Upper lobe of left lung (tissue), 6 donors: ENCODE measurements at places on chromosomes 3 and 15.

DNA sequence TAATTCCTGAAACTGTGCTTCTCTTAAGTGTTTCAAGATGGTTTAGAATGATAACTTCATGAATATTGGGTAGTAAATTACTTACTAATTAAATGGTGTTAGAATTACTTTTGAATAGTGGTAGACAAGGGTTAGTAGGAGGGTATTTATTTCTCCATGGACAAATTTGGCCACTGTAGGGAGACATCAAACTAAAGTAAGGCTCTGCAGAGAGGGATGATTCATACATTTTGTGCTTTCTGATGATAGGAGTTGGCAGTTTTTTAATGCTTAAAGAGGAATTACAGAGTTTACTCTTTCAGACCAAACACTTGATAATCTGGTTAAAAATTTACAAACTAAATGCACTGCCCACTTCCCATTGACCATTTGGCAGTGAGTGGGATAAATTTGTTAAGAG is 127.6 kb downstream of the NAALADL2 start:
- no peaks in the 10 kb centered on the region for H3K36me3 ChIP-seq
- H3K27me3 ChIP-seq = no peaks in the 10 kb centered on the region
- no peak overlapping the region for H3K27ac ChIP-seq
- no peak for DNase-seq

DNA sequence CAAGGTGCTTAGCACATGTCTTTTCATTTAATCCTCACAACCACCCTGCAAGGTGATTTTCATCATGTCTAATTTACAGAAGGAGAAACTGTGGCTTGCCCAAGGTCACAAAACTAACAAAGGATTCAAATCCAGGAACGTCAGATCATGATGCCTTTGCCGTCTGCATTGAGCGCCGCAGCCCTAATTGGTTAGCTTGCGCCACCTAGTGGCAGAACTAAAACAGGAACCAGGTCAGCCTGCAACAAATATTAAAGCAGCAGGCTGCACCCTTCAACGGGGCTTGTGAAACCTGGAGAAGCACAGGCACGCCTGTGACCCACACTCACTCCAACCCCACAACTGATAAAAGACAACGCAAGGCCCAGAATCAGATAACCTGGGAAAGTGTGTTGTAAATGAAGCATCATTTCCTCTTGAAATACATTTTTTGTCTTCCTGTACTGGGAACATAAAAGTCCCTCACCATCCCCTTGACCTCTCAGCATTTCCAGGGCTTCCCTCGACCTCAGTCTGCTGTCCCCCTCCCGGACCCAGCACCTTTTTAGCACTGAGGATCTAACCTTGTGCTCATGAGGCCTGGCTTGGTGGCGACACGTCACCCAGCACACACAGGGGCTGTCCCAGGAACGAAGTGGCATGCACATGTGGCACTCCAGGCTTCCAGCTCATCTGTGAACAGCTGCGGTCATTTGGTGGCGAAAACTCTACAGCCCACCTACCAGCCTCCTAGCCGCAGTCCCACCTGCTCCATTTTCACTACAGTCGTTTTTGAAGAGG is 17.3 kb downstream of the DPH3 start:
- H3K4me3 ChIP-seq = no peak overlapping the region
- no peaks in the 10 kb centered on the region for H3K36me3 ChIP-seq
- H3K27ac ChIP-seq = no peak overlapping the region
- DNase-seq = no peak

DNA sequence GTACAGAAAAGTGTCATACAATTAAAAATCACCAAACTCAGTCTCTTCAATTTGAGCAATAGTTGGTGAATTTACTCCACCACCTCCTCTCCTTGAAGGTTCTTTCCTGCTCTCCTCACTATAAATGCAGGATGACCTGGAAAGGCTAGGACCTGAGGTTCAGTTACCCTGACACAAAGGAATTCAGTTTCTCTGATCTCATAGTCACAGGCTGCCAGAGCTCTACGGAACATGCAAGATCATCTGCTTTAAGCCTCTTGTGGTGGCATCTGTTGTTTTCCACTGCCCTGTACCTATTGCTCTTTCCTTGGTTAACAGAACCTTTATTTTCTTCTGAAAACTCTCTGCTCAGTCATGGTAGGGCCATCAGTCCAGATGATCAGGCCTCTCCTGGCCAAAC is 4.9 kb upstream of the TP63 start:
- no peak overlapping the region for H3K4me3 ChIP-seq
- H3K27ac ChIP-seq = no peak overlapping the region
- no peaks in the 10 kb centered on the region for H3K27me3 ChIP-seq

DNA sequence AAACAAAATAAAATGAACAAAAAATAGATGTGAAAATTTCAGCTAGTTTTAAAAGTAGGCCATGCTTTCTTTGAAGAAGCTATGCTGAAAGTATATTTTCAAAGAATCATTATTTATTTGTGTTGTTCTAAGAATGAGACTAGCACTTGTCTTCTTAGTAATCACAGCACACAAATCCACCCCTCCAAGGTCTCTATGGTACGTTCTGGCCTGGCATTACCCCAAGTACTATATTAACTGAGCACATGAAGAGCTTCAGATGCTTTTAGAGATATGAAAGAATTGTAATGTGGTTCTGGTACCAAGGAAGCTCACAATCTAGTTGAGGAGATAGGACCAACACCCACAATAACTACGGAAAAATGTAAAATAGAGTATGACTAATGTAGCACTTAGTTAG is 416.5 kb downstream of the PLCL2 start:
- H3K27ac ChIP-seq = no peak overlapping the region
- H3K27me3 ChIP-seq = no peaks in the 10 kb centered on the region
- no peak overlapping the region for H3K4me3 ChIP-seq
- no peaks in the 10 kb centered on the region for H3K36me3 ChIP-seq
- H3K4me1 ChIP-seq = no peaks in the 10 kb centered on the region

- H3K4me1 ChIP-seq = peaks cover 18% of the 10 kb centered on the region
- H3K27me3 ChIP-seq = no peaks in the 10 kb centered on the region
- peak; percentile 49 for DNase-seq
- no peaks in the 10 kb centered on the region for H3K36me3 ChIP-seq
- H3K4me3 ChIP-seq = no peak overlapping the region
Measured at GRCh38 chr3:46280105-46280797, 38.0 kb downstream of the CCR3 start.

DNA sequence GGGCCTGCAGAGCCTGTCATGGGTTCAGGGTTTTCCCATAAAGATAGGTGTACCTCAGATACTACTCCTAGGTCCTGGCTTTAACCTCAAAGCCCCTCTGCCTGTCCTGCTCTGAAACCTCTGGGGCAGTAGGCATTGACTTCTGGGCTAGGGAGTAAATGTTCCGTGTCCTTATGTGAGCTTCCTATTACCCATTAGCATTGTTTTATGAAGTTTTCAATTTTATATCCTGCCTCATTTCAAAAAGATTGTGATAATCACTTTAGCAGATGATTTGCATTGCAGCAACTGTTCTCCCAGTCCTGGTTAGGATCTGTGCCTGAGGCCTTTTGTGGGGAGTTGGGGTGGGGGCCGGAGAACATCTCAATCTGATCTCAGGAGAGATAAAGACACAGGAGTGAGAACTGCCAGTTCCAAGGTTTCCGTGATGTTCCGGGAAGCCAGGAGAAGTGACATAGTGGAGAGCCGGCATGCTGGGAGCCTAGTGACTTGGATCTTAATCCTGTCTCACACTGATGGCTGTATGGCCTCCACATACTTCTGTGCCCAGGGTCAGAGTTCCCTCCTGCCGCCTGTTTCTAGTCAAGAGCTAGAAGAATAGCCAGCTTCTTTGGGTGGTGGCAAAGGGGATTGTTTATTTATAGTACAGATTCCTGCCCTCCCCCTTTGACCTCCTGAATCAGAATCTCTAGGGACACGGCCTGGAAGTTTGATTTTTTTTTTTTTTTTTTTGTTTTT is 10.6 kb downstream of the TPM1 start:
- H3K36me3 ChIP-seq = no peaks in the 10 kb centered on the region
- H3K27me3 ChIP-seq = no peaks in the 10 kb centered on the region
- H3K4me3 ChIP-seq = no peak overlapping the region
- no peak for DNase-seq
- peaks cover 76% of the 10 kb centered on the region for H3K4me1 ChIP-seq
